Left ventricle myocardium inferior (tissue), 1 donor: ENCODE measurements at places on chromosomes 12 and 14. TPM values are rescaled to one million over a fixed set of nuclear protein-coding genes. Genes with fewer than 3 reads are reported as not detected.

Gene AQP2
- total RNA-seq, result not detected

Gene FITM1
- total RNA-seq, result 148 TPM

Gene RHOJ
- total RNA-seq, result 14.6 TPM

- no peak for DNase-seq
Observed at GRCh38 chr12:111201036-111201435, 167.9 kb downstream of the PHETA1 start.

DNA sequence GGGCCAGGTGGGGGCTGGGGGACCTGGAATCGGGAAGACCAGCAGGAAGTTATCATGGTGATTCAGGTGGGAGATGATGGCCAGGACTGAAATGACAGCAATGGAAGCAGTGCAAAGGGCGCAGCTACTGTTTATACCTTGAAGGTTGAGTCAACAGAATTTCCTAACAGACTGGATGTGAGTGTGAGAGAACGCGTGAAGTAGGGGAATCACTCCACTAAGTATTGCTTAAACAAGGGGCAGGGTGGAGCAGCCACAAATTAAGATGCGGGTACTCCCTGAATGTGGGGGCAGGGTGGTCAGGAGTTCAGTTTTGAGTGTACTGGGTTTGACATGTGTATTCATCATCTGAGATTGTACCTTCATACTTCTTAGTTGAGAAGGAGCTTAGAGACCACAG, 45.1 kb downstream of the MYF5 start:
- no peak for DNase-seq

GRCh38 chr12:30155001-30155730, 371.4 kb upstream of the TMTC1 start:
- no peak for DNase-seq

DNA sequence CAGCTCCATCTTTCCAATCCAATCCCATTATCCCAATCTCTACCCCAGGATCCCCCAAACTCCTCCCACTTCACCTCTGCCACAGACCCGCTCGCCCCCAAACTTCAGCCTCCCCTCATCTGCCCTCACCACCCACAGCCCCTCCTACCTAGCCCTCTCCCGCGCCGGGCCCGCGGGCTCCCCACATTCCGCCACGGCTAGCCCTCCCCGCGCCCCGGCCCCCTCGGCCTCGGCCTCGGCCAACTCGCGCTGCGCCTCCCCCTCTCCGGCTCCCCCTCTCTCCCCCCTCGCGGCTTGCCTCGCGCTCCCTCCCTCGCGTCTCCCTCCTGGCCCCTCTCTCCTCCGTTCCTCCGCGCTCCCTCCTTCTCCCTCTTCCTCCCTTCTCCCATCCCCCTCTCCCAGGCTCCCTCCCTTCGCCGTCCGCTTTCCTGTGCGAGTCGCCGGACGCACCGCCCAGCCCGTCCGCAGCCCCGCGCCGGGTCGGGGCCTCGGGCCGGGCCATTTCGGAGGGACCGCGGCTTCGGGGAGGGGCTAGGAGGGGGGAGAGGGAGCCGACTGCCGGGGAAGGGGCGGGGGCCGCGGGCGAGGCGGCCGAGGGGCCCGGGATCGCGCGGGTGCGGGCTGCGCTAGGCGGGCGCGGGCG, at the start of gene ATN1:
ATN1 (plus strand) TSS at position 581 of the 643 bp plus-strand sequence. CDS start 6,043 bp downstream, outside the sequence.
- peak; percentile 86 for DNase-seq

- no peak for DNase-seq
Observed at GRCh38 chr12:51522696-51523095, 68.3 kb upstream of the SCN8A start.

DNA sequence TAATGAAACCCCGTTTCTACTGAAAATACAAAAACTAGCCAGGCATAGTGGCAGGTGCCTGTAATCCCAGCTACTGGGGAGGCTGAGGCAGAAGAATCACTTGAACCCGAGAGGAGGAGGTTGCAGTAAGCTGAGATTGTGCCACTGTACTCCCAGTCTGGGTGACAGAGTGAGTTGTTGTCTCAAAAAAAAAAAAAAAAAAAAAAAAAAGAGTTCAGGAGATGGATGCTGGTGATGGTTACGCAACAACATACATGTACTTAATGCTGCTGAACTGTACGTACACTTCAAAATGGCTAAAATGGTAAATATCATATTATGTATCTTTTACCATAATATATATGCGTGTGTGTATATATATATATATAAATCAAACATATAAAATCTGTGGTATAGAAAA, 29.0 kb downstream of the ACTN1 start:
- no peak for DNase-seq

- no peak for DNase-seq
Observed at GRCh38 chr14:34060651-34060999, 109.8 kb upstream of the EGLN3 start.

DNA sequence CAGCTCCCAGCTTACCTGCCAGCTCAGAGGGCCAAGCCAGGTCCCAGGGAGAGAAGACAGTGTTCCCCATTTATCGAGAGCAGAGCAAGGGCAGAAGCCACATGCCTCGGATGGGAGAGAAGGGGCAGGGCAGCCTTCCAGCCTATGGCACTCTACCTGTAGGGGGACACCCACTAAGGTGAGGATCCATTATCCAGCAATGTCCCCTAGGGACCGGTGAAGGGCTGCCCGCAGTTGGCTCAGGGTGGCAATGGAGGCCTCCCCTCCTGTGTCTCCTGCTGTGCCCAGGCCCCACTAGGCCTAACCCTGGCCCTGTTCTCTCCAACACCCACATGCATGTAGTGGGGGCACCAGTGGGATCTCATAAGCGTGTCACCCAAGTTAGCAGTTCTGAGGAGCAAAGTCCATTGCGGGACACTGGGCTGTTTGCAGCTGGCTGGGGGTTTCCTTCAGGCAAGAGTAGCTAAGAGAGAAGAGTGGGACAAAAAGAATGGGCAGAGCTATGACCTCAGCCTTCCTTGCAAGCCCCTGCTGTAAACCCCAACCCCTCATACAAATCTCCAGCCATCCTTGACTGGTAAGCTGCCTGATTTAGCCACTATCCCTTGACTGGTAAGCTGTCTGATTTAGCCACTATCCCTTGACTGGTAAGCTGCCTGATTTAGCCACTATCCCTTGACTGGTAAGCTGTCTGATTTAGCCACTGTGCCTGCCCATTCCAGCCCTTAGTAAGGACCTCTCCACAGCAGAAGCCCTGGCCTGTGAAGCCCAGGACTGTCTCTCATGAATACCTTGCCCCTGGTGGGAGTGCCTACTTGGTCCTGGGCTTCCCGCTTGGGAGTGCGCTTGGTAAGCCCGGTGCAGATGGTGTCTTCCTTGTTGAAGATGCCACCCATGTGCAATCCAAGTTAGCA, 5.2 kb upstream of the ASB2 start:
- no peak for DNase-seq

GRCh38 chr12:6888360-6888759, 15.3 kb upstream of the SPSB2 start:
- DNase-seq, result no peak

DNA sequence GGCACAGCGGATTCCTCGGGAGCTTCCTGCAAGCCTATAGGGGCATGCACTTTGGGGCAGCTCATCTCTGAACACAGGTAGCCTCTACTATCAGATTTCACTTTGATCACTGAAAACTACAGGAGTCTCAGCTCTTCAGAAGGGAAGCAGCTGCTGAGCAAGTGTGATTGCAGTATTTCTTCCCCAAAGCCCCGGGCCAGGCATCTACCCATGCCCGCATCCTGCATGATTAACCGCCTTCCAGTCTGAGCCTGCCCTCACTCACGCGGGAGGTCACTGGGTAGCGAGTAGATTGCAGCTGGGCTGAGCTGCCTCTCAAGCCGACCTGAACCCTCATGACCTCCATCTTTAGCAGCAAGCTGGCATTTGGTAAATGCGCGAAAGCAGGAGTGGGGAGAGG, 334.7 kb downstream of the DPF3 start:
- no peak for DNase-seq

DNA sequence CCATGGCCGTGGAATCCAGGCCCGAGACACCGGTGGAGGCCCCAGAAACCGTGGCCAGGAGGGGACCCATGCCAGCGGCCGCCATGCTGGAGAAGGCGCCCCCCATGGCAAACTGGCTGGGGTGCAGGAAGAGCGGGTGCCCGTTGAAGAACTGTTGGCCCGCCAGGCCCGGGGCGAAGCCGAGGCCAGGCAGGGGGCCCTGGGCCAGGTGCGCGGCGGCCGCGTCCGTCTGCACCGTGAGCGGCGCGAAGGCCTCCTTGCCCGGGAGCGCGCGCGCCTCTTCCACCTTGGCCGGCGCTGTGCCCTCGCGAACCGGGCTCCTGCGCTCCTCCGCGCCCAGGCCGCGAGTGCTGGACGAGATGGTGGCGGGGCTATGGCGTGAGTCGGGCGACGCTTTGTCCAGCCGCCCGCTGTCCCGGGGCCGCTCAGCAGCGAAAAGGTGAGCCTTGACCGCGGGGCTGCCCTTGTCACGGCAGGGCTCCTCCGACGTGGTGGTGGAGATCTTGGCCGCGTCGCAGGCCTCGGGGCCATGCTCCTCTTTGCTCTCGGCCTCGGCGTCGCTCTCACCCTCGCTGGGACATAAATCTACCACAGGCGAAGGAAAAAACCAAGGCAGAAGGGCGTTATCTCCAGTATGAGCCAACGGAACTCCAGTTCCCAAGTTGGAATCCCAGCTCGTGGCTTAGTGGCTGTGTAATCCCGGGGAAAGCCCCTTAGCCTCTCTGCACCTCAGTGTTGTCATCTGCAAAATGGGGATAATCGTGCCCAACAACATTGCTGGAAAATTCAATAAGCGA, 9.5 kb downstream of the TBX3 start:
- DNase-seq, result no peak

GRCh38 chr14:63030113-63030512, 15.1 kb downstream of the KCNH5 start:
- no peak for DNase-seq

GRCh38 chr12:15232959-15233358, 11.7 kb upstream of the RERG start:
- no peak for DNase-seq

DNA sequence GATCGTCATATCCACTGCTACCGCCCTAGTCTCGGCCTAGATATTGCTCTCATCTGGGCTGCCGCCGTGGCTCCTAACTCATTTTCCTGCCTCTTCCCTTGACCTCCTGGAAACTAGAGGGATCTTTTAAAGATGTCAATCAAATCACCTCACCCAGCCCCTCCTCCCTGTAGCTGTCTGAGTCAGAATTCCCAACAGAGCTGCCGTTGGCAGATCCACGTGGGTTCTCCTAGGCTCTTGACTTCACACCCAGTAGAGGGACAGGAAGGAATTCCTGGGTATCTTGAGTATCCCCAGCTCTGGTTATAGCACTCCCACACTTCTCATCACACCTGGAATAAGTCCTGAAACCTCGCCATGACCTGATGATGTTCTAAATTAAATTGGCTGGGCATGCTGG, 11.9 kb downstream of the TGFB3 start:
- DNase-seq, result no peak

- no peak for DNase-seq
Observed at GRCh38 chr12:111434049-111434448, 28.3 kb downstream of the SH2B3 start.
